ENCODE measurements at places on chromosomes 13 and 19.

DNA sequence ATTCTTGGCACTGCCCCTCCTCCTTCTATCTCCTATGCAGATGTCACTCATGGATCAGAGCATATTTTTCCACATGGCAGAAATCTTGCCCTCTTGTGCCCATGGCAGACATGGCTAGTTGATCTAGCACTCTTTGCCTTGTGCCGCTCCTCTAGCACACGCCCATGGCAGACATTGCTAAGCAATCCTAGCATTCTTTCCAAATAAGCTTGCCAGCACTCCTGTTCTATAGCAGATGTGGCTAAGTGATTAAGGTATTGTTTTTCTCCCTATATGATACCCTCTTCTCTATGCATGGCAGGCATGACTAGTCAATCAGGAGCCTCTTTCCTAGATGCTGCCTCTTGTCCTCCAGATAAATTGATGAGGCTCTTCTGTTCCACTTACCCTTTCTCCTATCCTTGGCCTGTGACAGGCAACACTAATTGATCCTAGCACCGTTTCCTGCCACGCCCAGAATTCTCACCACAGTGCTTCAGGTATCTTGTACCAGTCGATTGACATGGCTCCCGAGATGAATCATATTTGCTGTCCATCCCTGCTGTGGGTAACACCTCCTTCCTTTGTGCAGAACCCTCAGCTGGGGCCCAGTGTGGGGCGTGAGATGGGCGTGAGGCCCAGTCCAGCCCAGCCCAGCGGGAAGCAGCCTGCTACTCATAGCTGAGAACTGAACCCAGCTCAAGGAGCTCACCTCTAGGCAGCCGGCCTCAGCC is 26.9 kb downstream of the TMED1 start:
- DNase-seq, result no peak

DNA sequence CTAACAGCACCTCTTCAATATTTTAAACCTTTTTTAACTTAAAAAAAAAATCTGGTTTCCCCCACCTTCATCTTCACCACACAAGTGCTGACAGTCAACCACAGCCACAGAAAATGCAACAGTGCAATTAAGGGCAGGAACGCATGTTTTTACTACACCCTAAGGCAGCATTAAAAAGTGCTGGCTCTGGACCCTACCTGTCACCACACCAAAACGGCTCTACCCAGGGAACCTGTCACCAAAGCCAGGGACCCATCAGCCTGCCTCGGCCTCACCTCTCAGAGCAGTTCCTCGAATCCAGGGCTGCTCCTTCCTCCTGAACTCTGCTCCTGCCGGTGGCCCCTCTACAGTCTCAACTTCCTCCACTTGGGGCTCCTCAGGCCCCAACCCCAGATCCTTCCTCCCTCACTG is 22.5 kb upstream of the SLC35E1 start:
- DNase-seq, result no peak

GRCh38 chr13:62482351-62482750 is 1066.7 kb upstream of the PCDH20 start:
- no peak for DNase-seq

DNA sequence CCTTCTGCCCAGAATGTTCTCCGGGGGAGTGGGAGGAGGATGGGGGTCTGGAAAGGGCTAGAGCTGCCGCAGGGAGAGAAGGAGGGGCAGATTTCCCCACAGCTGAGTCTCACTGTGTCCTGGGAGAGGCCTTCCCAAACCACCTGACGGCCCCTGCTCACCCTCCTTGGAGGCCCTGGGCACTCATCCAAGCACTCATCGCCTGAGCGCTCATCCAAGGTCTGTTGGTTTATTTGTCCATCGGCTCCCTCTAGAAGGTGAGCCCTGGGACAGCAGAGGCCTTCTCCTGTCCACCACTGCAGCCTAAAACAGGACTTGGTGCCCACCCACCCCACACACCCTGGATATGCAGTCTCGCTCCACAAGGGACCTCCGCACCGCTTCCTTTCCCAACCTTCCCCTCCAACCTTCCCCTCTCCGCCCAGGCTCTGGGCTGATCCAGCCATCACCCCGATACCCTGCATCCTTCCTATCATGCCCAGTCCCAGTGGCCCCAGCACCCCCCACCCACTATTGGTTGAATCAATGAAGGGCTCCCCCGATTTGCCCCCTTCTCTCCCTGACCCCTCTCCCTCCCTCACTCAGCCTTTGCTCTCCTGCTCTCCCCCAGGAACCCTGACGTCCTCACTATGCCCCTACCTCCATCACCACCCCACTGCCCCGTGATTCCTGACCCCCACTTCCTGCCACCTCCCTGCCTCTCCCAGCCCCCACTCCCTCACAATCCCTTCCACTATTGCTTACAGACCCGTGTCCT is 1.7 kb downstream of the UBXN6 start:
- no peak for DNase-seq

DNA sequence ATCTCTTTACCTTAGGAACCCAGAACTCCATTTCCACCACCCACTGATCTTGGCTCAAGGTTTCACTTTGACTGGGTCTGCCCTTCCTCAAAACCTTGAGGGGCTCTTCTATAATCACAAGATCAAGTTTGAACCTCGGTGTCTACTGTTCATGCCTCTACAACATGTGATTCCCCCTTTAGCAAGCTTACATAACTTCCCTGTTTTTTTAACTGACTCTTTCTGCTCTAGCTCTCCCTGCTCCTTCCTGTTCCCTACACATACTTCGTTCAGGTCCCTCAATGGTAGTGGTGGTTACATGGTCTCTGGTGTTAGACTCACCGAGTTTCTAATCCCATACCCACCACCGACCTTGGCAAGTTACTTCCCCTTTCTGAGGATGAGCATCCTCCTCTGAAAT is 26.7 kb downstream of the CEACAM8 start:
- no peak for DNase-seq

GRCh38 chr19:33261511-33262189 is 36.0 kb upstream of the SLC7A10 start:
- no peak for DNase-seq

All from aorta (tissue), 5 donors.